ENCODE measurements at places on chromosomes 16 and 17.

DNA sequence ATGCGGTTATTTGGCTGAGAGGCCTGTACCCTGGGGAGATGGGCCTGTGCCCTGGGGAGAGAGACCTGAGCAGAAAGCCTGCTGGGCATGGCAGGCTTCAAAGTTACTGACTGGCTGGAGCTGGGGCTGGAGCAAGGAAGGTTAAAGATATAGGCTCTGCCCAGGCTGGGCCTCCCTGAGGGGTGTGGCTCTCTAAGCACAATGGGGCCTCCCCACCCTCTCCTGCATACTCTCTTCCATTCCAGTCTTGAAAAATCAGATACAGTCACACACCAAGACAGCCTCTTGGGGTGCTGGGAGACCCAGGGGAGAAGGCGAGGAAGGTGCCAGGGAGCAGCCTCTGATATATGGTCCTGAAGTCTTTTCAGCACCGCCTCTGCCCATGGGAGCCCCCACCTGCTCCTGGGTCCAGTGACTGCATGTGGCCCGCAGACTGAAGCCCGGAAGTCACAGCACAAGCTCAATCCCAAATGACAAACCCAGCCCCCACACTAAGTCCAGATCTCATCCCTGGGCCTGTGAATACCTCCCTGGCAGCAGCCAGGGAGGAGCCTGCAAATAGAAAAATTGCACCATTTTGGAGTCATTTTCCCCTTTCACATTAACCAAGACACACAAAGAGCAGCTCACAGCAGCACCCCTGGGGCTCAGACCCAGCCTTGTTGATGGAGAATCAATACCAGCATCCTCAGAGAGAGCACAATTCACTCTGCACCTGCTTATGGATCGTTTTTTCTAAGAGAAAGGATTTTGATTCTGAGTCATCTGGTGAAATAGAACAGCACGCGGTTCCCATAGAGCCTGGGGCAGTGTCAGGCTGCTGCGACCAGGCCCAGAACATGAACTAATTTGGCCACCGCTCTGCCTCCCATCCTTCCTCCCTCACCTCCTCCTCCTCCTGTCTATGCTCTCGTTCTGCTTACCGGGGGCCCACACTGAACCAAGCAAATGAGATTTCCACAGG lies 25.6 kb upstream of the CACNG1 start:
- DNase-seq = no peak

GRCh38 chr17:32323811-32324491 lies 18.0 kb downstream of the C17orf75 start:
- DNase-seq = no peak

GRCh38 chr17:2921443-2921842 lies 125.2 kb downstream of the RAP1GAP2 start:
- DNase-seq = no peak

GRCh38 chr17:3669085-3669347 lies 404 bp downstream of the EMC6 start:
- DNase-seq = no peak

DNA sequence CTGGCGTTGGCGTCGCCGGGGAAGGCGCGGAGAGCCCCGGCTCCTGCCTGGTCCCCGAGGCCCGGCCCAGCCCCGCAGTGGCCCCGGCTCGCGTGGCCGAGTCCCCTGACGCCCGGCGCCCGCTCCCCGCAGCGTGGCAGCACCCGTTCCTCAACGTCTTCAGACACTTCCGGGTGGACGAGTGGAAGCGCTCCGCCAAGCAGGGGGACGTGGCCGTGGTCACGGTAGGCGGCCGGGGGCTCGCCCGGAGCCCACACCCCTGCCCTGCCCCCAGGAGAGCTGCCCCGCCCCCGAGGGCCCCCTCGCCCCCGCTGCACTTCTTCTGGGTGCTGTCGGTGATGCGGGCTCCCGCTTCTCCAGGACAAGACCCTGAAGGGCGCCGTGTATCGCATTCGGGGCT lies 466 bp downstream of the WDR90 start:
- no peak for DNase-seq

DNA sequence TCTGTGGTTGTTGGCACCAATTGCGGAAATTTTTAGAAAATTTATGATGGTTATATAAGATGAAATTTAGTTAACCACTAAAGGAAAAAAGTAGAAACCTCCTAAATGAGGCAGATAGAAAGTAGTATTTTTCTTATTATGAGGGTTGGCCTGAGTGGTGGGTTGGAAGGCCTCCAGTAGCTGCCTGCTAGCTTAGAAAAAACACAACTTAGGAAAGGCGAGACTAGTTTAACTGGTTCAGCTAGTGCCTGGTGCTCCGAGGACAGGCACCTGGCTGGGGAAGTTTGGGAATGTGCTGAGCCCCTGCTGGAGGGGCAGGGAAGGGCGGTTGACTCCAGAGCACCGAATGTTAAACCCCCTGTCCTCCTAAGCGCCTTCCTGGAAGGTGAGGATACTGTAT lies 19.9 kb downstream of the LDHD start:
- no peak for DNase-seq

GRCh38 chr17:50533720-50534148 lies 1.2 kb downstream of the EPN3 start:
- no peak for DNase-seq

- peak; percentile 74 for DNase-seq
Measured at GRCh38 chr17:82205720-82206508, 6.7 kb downstream of the CCDC57 start.

- DNase-seq = no peak
Measured at GRCh38 chr17:37726248-37726647, 18.6 kb downstream of the HNF1B start.

DNA sequence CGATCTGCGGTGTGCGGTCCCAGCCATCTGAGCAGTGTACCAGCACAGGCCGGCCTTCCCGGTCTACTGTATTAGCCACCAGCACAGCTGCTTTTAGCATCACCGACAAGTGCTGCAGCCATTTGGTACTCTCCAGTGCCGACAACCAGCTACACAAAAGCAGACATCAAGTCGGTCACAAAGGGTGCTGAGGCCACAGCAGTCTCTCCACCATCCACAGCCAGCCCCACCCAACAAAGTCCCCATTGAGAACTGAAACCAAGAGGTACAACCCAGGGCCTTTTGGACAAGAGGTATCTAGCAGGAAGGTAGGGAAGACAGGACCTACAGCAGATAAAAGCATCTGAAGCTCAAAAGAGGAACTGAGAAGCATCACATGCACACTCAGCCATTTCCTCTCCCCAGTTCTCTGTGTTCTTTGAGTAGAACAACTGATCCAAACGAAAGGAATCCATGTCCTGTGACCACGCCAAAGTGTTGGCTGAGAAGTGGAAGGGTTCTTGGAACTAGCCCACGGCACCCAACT lies 9.5 kb downstream of the MTMR4 start:
- DNase-seq = no peak

- DNase-seq = no peak
Measured at GRCh38 chr16:88879788-88880055, 13.3 kb upstream of the PABPN1L start.

- DNase-seq = no peak
Measured at GRCh38 chr16:67040166-67040565, 11.2 kb downstream of the CBFB start.
